Bone marrow (tissue), 2 donors: ENCODE measurements at places on chromosomes 1 and 21.

- no peak for DNase-seq
Measured at GRCh38 chr1:183498342-183498991, 26.2 kb downstream of the SMG7 start.

GRCh38 chr1:203133970-203134725 is 6.6 kb downstream of the ADORA1 start:
- DNase-seq, result no peak

DNA sequence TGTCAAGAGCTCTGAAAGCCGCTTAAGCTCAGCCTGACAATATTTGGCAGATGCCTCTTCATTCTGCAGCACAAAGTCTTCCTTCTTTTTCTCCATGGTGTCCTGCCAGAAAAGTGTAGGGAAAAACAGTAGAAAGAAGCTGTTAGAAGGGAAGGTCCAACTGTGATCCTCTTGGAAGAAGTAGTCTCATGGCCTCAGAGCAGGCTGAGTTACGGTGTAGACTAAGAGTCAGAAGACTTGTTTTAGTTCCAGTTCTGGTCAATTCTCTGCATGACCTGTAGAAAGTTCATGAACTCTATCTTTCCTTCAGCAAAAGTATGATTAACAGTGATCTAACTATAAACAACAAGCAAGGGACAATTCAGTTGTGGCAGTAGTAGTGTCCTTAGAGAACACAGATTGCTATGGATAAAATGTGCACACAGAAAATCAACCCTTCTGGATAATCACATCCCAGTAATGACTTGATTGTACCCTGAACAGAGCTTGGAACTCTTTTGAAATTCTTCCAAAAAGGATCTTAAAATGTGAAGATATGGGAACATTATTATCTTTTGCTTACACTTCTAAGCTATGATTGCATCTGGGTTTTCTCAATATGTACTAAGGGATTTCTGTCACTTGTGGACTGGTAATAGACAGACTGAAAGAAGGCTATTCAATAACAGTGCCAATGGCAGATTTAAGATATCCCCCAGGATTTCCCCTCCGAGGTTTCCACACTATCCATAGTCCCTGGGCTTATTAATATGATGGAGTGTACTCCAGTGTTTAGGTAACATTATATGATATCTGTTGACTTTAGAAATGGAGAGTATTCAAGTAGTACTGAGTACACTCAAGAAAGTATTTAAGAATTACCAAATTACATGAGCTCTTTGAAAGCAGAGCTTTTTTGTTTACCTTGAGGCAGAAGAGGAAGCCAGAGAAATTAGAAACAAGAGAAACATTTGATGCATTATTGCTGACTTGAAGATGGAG is 22.1 kb upstream of the GBP2 start:
- no peak for DNase-seq

DNA sequence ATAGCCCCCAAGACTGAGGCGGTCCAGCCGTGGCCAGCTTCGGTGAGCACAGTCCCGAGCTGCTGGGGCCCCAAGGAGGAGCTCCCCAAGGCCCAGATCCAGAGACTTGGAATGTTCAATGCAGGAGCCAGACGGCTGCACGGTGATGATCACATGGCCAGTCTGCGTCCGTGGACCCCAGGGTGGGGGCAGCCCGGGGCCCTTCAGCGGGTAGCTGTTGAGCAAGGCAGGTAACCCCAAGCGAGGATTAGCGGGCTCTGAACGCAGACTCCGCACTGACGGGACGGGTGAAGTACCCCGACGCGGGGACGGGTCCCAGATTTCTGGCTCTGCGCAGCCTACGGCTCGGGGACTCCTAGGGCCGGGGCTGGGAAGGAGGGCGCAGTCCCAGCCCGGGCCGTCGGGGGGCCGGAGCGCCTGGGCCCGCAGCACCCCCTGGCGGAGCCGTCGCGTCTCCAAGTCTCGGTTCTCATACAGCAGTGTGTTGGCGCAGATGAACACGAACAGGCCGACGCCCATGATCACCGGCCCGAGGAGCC is 2.7 kb downstream of the TMEM200B start:
- peak; percentile 28 for DNase-seq

DNA sequence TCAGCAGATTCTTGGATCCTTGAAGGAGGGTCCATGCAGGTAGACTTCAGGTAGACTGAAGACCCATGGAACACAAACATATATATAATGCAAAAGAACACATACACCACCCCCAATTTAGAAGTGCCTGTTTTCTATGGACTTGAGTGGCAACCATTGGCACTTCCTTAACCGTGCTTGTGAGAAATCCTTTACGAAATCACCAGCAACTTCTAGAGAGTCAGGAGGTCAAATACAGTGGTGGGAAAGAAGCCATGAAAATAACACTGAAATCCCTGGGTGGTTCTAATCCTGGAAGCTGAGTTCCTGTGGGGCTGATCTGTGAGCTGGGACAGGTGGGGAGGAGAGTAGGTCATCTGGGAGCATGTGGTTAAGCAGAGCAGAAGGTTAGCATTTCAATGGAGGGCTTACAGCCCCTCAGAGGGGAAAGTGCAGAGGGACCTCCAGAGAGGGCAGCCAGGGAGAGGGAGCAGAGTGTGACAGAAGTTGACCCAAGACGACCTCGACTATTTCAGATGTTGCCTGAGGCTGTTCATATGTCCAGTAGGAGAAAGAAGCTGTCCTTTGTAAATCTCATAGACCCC is 13.0 kb upstream of the IL10 start:
- DNase-seq, result no peak

DNA sequence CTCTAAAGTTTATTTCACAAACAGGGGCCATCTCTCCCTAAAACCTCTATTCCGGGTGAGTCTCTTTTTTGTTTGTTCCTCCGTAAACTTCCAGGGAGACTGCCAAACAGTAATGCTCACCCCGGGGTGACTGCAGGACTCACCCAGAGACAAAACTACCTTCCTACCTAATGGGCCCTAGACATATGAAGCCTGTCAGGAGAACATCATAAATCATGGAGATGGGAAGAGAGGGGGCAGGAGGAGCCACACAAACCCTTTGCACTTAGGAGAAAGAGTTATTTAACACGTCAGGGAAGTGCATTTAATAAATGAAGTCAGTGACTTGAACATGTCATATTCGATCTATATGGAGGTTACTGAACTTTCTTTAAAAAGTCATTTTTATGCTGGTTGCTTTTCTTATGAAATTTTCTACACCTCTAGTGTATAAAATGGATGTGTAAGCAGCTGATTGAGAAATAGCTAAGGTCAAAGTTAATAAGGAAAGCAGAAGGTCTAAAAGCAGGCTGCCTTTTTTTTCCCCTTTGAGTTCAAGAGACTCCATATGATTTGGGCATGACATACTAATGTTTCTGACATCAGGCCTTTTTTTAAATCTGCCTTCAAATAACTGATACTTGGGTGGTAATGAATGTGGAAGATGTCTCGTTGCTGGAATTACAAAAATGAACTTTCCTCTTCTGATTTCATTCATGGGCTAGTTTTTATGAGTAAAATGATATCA is 286.9 kb upstream of the USP25 start:
- no peak for DNase-seq

DNA sequence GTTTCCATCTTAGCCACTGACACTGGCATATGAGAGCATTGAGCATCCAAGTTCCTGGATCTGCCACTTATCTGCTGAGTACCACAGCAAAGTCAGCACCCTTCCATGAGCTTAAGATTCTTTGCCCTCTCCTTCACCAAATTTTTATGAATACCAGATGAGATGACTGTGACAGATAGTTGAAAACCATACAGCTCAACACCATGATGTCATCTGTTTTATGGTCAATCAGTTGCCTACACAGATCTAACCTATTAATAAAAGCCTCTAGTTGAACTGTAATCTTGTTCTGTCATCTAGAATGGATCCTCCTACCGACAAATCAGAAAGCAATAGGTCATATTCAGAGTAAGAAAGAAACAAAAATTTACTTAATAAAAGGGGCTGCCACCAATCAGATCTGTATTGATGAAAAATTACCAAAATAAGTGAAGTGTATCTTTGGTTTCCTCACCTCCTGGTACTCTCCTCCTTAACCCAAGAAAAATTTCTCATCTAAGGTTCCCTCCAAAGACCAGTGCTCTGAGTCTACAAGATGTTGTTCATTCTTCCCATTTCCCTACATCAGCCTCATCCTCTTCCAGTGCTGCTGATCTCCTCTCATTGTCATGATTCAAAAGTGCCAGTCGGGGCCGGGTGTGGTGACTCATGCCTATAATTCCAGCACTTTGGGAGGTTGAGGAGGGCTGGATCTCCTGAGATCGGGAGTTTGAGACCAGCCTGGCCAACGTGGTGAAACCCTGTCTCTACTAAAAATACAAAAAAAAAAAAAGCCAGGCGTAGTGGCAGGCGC is 138.8 kb upstream of the CTTNBP2NL start:
- DNase-seq, result no peak

GRCh38 chr1:6953907-6954364 is 168.7 kb downstream of the CAMTA1 start:
- no peak for DNase-seq

GRCh38 chr1:23273450-23274133 is 56.3 kb upstream of the HTR1D start:
- no peak for DNase-seq

DNA sequence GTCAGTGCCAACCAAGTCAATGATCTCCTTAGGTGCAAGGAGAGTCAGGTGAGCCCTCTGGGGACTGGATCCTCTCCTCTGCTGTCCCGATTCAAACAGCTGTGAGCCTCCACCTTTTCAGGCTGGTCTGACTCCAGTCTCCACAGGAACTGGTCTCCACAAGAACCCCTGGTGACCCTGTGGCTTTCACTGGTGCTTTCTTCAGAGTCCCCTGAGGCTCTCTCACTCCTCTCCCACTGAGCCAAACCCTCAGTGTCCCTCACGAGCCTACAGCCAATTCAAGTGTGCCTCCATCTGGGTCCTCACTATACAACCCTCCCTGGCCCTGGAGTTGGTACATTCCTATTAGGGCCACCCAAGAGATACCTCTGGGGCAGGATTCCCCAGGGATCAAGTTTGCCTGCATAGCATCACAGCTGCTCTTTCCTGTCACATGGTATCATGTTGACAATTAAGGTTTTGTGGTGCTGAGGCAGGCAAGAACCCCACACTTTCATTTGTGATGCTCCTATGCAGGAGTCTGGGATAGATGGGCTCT is 5.2 kb upstream of the NGF start:
- DNase-seq, result no peak

DNA sequence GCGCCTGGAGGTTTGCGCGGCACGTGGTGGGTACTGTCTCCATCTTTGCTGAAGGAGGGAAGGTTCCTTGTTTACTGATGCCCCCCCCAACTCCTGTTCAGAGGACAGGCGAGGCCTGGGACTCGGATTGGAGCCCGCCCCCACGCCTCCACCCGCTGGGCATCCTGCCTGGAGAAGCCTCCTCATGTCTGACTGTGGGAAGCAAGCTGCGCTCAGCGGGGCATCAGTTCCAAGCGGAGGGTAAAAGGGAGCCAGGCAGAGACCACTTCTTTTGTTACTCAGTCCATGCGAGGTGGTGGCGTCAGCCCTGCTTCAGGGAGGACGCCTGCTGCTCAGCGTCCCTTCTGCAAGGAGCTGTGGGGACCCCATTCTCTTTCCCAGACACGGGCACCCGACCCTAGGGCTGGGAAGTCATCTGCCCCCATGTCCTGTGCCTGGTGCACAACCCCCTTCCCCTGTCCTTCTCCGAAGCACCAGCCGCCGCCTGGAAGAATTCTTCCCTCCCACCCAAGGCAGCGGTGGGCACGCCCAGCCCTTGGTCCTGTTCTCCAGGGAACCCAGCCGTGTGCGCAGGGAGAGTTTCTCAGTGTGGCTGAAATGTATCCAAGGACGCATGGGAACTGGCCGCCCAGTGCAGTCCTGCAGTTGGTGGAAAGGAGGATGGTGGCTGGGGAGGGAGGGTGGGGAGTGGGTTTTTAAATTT is 414.0 kb downstream of the CAMTA1 start:
- no peak for DNase-seq

- DNase-seq, result no peak
Measured at GRCh38 chr1:154881820-154882535, 11.9 kb upstream of the KCNN3 start.

DNA sequence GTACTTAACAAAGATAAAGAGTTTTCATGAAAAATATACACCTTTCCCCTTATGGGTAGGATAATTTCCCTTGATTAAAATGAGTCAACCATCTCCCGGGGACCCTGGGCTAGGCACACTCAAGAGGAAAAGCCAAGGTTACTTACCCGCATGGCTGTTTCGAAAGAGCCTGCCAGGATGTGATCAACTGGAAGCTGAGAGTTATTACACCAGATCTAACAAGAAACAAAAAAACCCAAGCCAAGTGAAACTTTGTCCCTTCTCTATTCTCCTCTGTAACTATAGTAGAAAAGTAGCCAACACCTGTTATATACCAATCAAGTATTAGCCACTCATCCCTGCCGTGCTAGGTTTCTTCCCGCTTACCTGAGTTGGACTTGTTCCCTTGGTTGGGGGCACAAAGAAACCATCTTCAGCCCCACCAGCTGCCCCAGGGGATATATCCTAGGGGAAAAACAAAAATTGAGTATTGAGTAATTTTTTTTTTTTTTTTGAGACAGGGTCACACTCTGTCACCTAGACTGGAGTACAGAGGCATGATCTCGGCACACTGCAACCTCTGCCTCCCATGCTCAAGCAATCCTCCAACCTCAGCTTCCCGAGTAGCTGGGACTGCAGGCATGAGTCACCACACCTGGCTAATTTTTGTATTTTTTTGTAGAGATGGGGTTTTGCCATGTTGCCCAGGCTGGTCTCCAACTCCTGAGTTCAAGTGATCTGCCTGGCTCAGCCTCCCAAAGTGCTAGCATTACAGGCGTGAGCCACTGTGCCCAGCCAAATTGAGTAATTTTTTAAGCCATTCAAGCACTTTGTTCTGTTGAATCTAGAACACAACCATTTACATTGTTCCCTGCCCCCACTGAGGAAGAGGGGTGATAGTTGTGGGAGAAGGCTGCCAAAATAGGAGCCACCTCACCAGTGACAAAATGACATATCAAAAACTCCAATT is 8.4 kb upstream of the PEX19 start:
- no peak for DNase-seq

- no peak for DNase-seq
Measured at GRCh38 chr1:41381692-41382479, 20.7 kb downstream of the FOXO6 start.

- DNase-seq, result no peak
Measured at GRCh38 chr1:233230011-233230410, 65.5 kb downstream of the PCNX2 start.
